Activated gamma-delta T cell treated with anti-CD3 and anti-CD28 coated beads, Interleukin-2, amount 50 U/mL, for 16 hours (primary cell): ENCODE measurements at places on chromosomes 7 and 10.

DNA sequence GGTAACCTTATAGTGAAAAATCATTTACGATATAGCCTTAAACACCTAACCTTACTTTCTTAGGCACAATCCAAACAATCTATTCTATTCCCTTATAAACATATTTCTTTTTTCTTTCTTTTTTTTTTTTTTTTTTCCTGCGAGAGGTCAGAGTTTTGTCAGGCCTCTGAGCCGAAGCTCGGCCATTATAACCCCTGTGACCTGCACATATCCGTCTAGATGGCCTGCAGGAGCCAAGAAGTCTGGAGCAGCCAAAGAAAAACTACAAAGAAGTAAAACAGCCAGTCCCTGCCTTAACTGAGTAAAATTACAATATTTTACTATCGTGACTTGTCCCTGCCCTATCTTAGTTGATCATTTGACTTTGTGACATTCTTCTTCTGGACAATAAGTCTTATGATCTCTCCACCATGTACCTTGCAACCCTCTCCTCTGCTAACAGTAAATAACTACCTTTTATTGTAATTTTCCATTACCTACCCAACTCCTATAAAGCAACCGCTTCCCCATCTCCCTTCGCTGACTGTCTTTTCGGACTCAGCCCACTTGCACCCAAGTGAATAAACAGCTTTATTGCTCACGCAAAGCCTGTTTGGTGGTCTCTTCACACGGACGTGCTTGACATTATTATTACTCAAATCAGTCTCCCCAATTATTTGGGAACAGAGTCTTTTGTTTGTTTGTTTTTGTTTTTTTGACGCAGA lies 64.5 kb downstream of the AOAH start:
- no peak for DNase-seq

DNA sequence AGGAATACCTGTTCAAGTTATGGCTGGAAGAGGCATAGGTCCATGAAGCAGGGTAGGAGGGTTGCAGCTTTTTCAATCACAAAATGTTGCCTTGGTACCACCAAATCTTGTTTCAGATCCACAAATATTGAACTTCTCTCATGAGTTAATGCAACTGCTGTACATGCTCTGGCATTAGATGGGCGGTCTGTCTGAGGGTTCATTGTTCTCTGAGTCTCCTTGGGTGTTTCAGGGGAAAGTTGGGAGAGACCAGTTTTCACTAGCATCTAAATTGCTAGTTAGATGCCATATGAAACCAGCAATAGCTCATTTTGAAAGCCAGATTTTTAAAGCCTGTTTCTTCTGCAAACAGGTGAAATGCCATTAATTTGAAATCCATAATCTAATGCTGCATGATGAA lies 27.8 kb upstream of the ELMO1 start:
- DNase-seq, result no peak

DNA sequence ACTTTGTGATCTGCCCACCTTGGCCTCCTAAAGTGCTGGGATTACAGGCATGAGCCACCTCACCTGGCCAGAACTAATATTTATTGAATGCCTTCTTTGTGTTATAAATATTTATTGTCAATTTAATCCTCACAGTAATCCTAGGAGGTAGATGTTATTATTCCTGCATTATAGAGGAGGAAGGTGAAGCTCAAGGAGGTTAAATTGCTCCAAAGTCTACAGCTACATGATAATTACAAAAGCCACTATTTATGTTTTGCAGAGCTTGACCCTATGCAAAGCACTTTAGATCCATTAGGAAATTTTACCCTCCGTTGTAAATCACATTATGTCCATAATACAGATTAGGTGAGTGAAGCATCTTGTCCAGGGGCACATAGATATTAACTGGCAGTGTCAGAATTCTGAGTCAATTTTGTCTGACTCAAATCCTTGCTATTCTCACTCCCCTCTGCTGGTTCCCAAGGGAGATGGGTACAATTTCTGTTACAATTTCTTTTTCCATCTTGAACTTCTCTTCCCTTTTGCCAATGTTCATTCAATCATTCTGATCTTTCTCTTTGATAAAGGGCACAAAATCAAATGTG lies 25.7 kb upstream of the CDK14 start:
- no peak for DNase-seq

GRCh38 chr10:26859241-26860101 lies 1.3 kb downstream of the ABI1 start:
- no peak for DNase-seq

DNA sequence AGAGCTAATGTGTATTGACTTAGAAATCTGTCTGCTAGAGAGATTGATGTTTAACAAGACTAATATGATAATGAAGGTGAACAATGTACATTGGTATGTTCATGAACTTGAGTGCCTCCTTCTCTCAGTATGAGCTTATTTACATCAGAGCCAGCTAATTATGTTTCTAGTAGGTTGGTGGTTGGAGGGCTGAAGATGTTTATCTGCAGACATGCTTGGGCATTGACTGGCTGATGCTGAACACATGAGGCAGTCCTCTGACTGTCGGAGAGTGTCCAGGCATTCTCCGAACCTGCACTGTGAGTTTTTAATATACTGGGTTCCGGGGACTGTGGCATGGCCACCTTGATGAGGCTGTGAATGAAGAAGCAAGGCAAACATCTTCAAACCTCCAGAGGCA lies 47.5 kb downstream of the BMPER start:
- no peak for DNase-seq

- no peak for DNase-seq
These were observed 113.6 kb downstream of the TBXAS1 start for GRCh38 chr7:139942636-139943035.

GRCh38 chr7:3592401-3593134 lies 291.5 kb downstream of the SDK1 start:
- no peak for DNase-seq

GRCh38 chr7:149310113-149310836 lies 48.3 kb downstream of the ZNF783 start:
- DNase-seq, result no peak

DNA sequence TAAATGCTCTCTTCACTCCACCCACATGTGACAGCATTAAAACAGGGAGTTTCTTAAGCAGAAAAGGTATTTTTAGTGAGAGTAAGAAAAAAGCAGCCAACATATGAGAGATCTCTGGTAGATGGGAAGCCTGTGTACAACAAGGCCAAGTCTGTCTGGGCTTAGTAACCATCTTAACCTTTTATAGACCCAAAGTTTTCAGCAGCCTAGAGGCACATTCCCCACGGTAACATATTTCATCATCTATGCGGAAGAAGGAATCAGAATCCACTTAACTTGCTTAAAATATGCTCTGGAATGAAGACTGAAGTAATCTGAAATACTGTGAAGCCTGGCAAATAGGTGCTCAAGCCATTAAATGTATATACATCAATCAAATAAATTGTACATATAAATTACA lies 127.8 kb downstream of the RAPGEF5 start:
- DNase-seq, result no peak

DNA sequence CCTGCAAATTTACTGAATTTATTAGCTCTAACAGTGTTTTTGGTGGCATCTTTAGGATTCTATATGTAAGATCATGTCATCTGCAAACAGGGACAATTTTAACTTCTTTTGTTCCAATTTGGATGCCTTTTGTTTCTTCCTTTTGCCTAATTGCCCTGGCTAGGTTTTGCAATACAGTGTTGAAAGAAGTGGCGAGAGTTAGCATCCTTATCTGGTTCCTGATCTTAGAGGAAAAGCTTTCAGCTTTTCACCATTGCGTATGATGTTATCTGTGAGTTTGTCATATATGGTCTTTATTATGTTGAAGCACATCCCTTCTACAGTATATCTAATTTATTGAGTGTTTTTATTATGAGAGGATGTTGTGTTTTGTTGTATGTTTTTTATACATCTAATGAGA lies 301.4 kb downstream of the PTPRN2 start:
- no peak for DNase-seq

DNA sequence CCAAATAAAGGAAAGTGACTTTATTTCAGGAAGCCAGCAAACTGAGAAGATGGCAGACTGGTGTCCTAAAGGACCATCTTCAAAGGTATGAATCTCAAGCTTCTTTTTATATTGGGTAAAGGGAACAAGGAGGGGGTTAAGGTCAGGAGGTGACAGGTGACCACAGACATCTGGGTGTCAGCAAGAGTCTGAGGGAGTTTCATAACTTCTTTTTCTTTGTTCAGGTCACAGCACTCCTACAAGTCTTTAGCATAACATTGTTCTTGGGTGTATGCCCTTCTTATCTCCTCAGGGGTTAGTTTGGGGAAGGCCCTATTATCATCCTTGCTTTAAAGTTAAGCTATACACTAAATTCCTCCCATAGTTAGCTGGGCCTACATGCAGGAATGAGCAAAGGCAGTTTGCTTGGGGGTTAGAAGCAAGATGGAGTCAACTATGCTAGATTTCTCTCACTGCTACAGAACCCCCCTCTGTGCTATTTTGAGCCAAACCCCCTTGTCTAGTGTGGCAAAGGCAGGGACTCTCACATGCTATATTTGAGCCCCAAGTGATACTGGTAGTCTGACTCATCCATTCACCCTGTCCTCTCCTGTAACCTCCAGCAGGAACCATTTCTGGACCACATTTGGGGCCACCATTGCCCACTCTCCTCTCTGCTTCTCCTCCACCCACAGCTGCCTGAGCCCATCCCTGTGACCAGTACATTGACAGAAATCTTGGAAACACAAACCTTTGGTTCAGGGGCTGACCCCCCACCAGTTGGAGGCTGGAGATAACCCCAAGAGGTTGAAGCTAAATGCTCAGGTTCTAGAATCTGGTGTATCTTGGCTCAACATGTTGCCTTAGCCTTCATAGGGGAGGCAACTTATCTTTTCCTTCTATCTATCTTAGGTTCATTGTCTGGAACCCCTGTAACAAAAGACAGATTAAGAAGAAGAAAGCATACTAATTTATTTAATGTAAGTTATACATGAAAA lies 55.5 kb upstream of the LRGUK start:
- DNase-seq, result no peak

DNA sequence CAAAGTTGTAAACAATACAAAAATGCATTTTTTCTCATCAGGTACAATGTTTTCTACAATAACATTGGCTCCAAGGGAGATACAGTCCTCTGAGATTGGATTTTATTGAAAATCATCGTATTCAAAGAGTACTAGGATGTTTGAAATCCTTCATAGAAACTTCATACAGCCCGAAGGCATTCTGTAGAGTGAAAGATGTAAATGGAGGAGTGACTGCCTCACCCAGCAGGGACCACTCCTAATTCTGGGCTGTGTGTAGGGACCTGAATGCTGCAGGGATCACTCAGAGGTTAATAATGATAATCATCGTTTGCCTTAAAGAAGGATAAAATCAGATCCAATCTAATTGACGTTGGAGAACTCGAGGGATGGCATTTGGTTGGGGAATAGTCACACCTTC lies 198.6 kb downstream of the HECW1 start:
- DNase-seq, result no peak

DNA sequence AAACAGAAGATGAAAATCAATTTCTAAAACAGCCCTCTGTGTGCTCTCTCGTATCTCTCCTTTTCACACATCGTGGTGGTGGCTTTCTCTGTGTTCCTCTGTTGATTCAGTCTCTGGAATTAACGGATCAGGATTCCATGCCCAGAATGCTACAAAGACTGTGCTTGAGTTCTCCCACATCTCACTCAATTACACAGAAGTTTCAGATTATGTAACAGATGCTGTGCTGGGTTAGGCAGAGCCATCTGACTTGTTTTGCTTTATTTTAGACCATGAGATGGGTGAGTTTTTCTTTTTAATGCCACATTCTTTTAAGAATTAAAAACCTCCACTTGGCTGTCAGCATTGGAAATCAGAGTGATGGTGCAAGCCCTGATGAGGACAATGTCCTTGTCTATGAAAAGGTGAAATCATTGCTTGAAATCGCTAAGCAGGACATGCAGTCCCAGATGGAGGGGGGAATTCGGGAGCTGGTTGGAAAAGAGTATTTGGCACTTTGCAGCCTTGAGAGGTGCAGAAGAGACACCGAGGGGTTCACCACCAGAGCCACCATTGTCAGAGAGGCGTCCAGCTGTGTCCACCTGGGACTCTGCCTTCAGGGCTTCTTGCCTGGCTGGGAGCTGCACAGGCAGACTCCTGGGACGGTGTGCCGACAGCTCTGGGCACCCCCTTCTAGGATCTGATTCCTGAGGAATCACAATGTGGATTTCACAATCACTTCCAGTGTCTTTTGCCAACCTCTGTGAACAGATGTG lies 80.4 kb downstream of the EGFR start:
- DNase-seq, result no peak

DNA sequence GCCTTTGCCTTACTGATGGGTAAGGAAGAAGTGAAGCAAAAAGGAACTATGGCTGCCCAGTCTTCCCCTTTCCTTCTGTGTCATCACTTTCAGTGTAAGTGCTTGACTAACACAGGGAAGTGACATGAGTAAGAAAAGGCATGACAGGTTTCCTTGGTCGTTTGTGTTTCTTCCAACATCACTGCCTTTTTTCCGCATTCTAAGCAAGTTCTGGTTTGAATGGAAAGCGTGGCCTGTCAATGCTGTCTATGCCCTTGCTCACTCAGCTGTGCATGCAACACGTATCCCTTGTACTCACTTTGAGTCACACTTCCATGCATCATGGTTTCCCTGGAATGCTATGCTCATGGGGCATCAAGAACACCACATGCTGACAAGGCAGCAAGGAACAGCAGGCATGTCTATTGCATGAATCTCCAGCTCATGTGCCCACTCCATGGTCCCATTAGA lies 111.8 kb downstream of the OAT start:
- no peak for DNase-seq

- DNase-seq, result no peak
These were observed 652 bp downstream of the PCGF5 start for GRCh38 chr10:91220954-91221675.

DNA sequence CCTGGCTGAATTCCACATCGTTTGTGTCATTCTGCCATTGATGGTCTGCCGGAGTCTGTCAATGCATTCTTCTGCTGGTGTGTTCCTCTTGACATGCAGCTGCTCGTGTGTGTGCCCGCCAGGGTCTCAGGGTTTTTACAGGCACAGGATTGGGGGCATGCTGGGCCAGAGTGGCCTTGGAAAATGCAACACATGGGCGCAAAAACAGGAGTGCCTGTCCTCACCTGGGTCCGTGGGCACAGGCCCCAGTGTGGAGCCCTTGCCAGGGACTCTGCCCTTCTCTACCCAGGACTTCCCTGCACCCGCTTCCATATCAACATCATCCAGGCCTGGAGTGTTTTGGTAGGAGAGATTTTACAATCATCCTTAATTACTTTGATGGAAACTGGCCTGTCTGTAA lies 340.7 kb downstream of the KIF20B start:
- DNase-seq, result no peak

DNA sequence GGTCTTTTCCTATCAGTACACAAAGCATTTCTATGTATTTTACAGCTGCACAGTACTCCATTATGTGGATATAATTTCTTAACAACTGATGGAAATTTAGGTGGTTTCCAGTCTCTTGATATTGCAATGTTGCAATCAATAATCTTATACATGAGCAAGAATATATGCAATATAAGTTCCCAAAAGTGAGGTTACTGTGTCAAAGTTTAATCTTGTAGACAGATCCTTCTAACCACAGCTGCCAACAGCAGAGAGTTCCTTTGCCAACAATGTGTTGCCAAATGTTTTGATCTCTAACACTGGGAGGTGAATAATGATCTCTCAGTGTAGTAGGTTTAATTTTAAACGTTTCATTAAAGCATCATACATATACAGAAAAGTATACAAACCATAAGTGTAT lies 54.5 kb downstream of the CUL2 start:
- no peak for DNase-seq
